Activated CD4-positive, alpha-beta memory T cell treated with anti-CD3 and anti-CD28 coated beads for 36 hours (primary cell): ENCODE measurements at places on chromosomes 4 and X. TPM values are rescaled to one million over a fixed set of nuclear protein-coding genes. Genes with fewer than 3 reads are reported as not detected.
A peak's percentile ranks its signal among the peaks of the same experiment; 100 is the strongest.

DNA sequence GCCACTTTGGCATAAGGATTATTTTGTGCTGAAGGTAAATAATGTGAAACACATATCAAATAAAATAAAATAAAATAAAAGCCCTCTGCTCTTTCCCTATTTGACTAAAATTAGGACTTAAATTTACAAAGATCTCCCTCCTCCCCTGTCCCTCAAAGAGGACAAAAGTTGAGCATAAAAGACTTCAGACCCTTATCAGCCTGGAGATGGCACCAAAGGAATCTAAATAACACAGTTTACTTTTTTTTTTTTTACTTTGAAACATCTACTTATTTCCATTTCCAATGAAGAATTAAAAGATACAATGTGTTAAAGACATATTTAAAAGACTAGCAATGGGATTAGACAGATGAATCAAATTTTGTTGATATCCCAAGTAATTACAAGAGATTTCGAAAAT is 89.7 kb downstream of the EPHA5 start:
- H3K27ac ChIP-seq = no peak overlapping the region
- H3K4me3 ChIP-seq = no peak overlapping the region
- no peaks in the 10 kb centered on the region for H3K4me1 ChIP-seq
- no peak for DNase-seq
- no peaks in the 10 kb centered on the region for H3K36me3 ChIP-seq
- H3K27me3 ChIP-seq = no peaks in the 10 kb centered on the region

DNA sequence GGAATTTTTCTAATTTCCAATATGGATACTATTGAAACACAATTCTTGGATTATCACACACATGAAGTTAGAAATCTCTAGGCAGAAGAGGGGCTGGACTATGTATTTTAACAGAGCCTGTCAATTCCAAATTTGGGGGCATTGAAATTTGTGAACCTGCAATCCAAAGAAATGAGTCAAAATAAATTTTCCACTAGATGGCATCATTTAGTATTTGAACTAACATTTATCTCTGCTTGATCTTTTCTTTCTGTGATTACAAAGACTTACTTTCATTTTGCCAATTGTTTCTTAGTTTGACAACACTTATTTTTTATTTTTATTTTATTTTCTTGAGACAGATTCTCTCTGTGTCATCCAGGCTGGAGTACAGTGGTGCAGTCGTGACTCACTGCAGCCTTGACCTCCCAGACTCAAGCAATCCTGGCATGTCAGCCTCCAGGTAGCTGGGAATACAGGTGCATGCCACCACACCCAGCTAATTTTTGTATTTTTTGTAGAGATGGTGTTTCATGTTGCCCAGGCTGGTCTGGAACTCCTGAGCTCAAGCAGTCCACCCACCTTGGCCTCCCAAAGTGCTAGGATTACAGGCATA is 2.7 kb upstream of the PYURF start:
- no peak overlapping the region for H3K27ac ChIP-seq
- peak; percentile 24 for DNase-seq
- H3K4me1 ChIP-seq = peaks cover 39% of the 10 kb centered on the region
- H3K27me3 ChIP-seq = no peaks in the 10 kb centered on the region
- H3K4me3 ChIP-seq = no peak overlapping the region
- H3K36me3 ChIP-seq = peaks cover 6% of the 10 kb centered on the region

DNA sequence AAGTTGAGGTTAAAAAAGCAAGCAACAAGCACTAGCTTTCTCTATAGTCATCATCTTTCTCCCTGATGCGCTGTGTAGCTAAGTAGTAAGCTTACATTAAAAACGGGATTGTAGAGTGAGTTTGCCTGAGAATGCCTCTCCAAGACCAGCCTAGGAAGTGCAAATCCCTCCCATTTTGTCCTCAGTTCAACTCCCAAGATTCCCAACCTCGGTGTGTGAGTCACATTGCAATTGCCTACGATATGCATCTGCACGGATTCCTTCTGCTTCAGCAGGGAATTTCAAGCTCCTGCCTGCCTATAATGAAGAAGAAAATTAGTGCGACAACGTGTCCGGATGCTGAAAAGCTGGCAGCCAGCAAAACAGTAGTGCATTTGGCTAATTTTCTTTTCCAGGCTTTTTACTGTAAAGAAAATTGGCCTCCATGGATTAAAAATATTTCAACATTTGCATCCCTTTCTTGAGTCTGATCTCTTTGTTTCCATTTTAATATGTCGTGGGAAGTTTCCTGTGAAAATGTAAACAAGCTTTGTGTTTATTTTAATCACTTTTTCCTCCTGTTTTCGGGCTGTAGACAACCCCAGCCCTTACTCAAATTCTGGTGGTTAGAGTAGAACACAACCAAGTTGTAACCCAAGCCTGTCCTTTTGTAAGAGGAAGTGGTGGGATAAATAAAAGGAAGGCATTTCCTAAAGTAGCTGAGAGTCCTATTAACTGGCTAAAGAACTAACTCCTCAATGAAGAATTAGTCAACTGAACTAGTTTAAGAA is 58.4 kb upstream of the TET2 start:
- H3K27ac ChIP-seq = no peak overlapping the region
- H3K4me3 ChIP-seq = no peak overlapping the region
- no peaks in the 10 kb centered on the region for H3K36me3 ChIP-seq
- no peak for DNase-seq

- no peaks in the 10 kb centered on the region for H3K27me3 ChIP-seq
- no peaks in the 10 kb centered on the region for H3K36me3 ChIP-seq
- peaks cover 3% of the 10 kb centered on the region for H3K4me1 ChIP-seq
- no peak overlapping the region for H3K27ac ChIP-seq
Measured at GRCh38 chr4:3386526-3386925, 55.2 kb upstream of the HGFAC start.

DNA sequence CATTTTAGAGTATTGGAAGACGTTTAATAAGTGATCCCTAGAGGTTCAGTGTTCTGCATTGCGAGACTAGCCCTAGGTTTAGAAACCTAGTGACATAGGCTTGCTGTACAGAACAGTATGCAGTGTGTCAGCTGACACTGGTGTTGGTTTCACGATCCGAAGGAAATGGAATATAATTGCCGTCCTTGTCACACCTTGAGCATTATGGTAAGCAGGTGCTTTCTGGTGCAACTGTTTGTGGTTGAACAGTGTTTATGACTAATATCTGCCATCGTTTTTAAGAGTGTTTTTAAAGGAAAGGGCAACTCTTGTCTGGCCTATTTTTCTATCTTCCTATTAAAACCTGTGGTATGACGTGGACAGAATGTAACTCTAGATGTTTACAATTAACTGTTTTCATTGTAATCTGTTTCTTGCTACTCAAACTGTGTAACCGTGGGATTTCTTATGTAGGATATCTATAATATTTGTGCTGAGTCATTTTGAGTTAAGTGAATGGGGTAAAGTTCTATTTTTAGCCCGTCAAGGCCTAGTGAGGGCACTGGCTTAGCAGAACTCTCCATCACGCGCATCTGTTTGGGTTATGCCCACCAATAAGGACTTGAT is 53.8 kb upstream of the TBC1D14 start:
- H3K4me1 ChIP-seq = peaks cover 35% of the 10 kb centered on the region
- H3K36me3 ChIP-seq = peaks cover 33% of the 10 kb centered on the region

DNA sequence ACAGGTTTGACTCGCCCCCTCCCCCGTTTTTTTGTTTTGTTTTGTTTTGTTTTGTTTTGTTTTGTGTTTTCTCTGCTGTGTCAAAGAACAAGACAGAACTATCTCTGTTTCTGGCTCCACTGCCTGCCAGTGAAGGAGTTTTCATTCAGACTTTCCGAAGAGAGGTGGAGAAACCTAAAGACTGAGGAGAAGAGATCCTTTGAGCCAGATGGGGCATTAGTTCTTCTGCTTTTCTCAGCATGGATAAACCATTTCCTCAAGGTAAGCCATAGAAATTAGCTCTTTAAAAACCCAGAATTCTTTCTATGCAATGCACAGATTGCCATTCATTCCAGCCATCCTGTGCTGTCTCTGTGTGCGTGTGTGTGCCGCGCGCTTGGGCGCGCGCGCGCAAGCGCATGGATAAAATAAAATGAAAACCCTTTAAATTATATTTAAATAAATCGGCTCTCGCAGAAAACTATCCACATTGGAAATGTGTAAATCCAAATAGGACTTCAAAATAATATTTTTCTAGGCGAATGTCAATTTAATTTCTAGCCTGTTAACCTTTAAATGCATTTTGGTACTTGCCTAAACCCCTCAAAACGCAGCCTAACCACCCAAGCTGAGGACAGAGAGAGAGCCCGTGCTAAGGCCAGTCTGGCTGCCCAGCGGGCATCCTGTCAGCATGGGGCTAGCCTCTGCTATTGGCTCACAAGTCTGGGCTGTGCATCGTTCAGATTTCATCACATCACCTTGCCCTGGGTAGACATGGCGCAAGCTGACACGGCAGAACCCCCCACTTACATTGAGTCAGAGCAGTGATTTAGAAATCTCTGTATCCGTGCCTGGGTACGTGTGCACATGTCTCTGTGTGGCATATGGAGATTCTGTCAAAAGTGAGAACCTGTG is 113.0 kb upstream of the VAMP7 start:
- H3K36me3 ChIP-seq = no peaks in the 10 kb centered on the region
- H3K4me3 ChIP-seq = peak overlapping the region; percentile 76

DNA sequence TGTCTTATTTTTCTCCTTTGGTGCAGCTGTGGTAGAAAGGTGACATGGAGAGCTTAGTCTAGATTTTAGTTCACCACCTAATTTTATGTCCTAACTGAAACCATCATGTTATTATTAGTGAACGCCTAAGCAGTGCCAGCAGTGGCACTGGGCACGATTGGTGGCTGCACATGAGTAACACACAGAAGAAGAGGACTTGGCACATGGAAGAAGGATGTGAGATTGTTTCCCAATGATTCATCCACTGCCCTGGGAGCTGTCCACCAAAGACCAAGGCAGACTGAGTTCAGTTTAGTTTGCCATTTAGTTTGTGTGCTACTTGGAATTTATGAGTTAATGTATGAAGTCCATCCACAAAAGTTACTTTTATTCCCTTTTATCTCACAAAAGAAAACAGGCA is 68.1 kb upstream of the NAP1L5 start:
- H3K27me3 ChIP-seq = no peaks in the 10 kb centered on the region
- no peaks in the 10 kb centered on the region for H3K4me1 ChIP-seq
- DNase-seq = no peak

- H3K27ac ChIP-seq = no peak overlapping the region
- H3K27me3 ChIP-seq = peaks cover 2% of the 10 kb centered on the region
- H3K4me3 ChIP-seq = no peak overlapping the region
- no peaks in the 10 kb centered on the region for H3K36me3 ChIP-seq
- DNase-seq = no peak
Measured at GRCh38 chr4:7368296-7368695, 66.4 kb downstream of the PSAPL1 start.

DNA sequence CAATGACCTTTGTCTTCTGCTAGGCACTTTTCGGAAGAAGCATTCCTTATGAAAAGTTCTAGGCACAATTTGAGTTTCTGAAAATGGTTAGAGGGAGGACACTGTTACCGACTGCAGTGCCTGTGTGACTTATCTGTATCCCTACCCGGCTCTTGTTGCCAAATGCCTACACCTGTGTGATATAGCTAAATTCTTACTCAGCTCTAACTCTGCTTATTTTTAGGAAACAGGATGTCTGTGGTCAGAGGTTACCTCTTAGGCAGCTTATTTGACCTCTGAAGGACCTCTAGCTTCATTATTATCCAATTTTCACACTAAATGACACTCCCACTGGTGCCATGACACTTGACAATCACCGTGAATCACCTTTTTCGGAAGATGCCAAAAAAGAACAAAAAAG is 561.1 kb upstream of the SMIM31 start:
- H3K4me3 ChIP-seq = no peak overlapping the region
- no peaks in the 10 kb centered on the region for H3K27me3 ChIP-seq
- no peaks in the 10 kb centered on the region for H3K36me3 ChIP-seq
- DNase-seq = no peak

GRCh38 chr4:118723369-118723768 is 38.2 kb downstream of the METTL14 start:
- no peak for DNase-seq
- H3K36me3 ChIP-seq = peaks cover 24% of the 10 kb centered on the region
- H3K4me3 ChIP-seq = no peak overlapping the region
- no peaks in the 10 kb centered on the region for H3K27me3 ChIP-seq

- DNase-seq = no peak
- no peaks in the 10 kb centered on the region for H3K27me3 ChIP-seq
- H3K4me1 ChIP-seq = no peaks in the 10 kb centered on the region
- H3K4me3 ChIP-seq = no peak overlapping the region
Measured at GRCh38 chr4:125121581-125121980, 193.2 kb upstream of the FAT4 start.

GRIA2 gene
- total RNA-seq = not detected

ARX gene
- not detected for total RNA-seq

SRPK3 gene
- total RNA-seq = not detected

TREX2 gene
- total RNA-seq = 0.74 TPM

WAS gene
- 95.2 TPM for total RNA-seq

TNIP2 gene
- total RNA-seq = 74.2 TPM

TCP11X1 gene
- not detected for total RNA-seq
